Stimulated activated naive B cell treated with anti-CD40 and anti-IgM and Interleukin-4, amounts not matched to agents 10 μg/mL and 1 μg/mL and 100 μg/mL, for 72 hours (primary cell): ENCODE measurements at places on chromosomes 12 and 14.
A peak's percentile ranks its signal among the peaks of the same experiment; 100 is the strongest.

DNA sequence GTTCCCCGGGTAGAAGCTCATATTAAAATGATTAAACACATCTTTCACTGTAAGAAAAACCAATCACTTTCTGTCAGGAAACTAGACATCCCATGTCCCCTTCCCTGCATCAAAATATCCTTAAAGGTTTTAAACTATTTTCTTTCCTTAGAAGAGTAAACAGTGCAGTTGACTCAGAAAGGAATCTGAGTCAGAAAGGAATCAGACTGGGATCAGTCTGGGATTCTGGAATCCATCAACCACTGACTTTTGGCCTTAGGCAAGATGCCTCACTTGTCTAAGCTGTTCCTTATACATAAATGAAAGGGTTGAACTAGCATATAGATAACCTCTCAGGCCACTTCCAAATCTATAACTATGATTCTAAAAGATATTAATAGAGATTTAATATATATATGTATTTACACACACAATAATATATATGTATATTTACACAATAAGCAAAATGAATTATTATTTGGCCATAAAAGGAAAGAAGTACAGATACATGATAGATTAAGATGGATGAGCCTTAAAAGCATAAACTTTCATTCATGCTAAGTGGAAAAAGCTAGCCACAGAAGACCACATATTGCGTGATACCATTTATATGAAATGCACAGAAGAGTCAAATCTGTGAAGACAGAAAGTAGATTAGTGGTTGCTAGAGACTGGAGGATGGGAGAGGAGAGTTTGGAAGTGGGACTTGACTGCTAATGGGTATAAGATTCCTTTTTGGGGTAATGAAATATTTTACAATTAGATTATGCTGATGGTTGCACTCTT lies 114.4 kb downstream of the SLC38A1 start:
- DNase-seq, result no peak

DNA sequence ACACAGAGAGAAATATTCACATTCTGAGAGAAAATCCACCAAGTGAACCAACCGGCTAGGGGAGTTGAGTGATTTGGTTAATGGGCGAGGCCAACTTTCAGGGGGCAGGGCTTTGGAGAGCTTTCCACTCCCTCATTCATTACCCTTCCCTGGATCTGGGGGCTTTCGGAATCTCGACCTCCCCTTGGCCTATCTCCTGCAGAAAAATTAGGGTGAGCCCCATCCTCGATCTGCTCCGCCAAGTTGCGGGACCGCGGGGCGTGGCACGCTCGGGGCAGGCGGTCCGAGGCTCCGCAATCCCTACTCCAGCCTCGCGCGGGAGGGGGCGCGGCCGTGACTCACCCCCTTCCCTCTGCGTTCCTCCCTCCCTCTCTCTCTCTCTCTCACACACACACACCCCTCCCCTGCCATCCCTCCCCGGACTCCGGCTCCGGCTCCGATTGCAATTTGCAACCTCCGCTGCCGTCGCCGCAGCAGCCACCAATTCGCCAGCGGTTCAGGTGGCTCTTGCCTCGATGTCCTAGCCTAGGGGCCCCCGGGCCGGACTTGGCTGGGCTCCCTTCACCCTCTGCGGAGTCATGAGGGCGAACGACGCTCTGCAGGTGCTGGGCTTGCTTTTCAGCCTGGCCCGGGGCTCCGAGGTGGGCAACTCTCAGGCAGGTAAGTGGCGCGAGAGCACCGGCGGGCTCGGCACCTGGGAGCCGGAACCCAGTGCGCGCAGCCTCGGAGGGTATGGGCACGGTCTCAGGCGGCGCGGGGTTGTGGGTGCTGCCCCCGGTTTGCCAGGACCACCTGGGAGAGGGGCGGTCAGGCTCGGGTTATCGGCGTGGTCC lies at the start of gene ERBB3:
ERBB3 (plus strand) TSS at position 443 of the 833 bp plus-strand sequence; CDS start at position 579, 136 bp downstream.
- DNase-seq, result peak; percentile 27

DNA sequence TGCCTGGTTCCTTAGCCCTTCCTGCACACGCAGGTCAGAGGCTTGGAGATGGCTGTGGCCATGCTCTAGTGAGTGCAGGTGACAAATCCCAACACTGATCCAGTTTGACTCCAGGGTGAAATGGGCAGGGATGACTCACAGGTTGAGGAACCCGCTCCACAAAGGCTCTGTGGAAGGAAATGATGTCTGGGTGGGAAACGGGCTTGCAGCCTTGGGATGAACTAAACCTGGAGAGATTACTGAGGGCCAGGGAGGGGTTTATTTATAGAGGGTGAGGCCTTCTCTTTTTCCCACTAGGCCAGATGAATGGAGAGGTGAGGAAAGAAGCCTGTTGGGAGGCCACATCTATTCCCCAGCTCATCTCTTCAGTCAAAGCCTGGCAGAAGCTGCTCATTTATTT lies 29.3 kb upstream of the EMP1 start:
- DNase-seq, result no peak

- no peak for DNase-seq
Observed at GRCh38 chr14:93029417-93029816, 86.3 kb downstream of the ITPK1 start.

- no peak for DNase-seq
Observed at GRCh38 chr14:53628732-53629430, 327.7 kb downstream of the BMP4 start.

- DNase-seq, result no peak
Observed at GRCh38 chr14:49420201-49420600, 166.0 kb downstream of the RPS29 start.

DNA sequence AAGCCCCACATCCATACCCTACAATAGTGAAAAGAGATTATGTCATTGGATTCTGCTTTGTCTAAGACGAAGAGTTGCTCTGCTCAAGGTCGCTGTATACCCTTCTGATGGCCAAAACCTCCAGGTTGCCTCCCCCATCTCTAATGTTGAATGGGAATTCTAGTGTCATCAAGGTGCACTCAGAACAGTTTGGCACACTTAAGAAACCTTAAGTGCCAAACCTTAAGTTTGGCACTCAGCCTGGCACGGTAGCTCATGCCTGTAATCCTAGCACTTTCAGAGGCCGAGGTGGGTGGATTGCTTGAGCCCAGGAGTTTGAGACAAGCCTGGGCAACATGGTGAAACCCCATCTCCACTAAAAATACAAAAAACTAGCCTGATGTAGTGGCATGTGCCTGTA lies 1245.6 kb upstream of the SEL1L start:
- no peak for DNase-seq

DNA sequence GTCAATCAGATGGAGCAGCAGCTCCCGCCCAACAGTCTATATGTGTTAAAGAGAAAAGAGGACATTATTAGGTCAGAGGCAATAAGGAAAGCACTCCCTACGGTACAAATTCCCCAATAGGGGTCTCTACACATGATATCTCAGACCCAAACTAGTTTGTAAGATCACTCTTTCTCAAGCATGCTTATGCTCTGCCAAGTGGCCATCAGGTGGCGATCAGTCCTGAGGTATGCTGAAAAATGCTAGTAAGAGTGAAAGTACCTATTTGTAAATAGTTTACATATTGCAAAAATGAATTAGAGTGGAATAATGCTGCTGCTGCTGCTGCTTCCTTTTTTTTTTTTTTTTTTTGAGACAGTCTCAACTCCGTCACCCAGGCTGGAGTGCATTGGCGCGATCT lies 61.0 kb downstream of the CPM start:
- peak; percentile 6 for DNase-seq

DNA sequence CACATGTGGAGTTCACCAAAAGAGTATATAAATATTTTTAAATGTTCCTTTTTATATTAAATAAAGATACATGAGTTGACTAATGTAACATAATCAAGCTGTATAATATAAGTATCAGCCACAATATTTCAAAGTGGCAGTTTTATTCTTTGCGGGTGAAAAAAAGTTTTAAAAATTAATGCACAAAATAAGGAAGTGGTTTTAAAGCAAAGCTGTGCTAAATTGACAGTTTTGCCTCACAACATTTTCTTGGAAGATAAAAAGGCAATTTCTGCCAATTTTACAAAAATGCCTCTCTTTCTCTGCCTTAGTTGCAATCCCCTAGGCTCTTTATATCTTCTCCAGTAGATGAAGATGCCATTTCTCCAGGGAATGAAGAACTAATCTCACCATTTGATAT lies 719.1 kb downstream of the C12orf50 start:
- no peak for DNase-seq

- DNase-seq, result no peak
Observed at GRCh38 chr14:74278080-74278479, 24.7 kb downstream of the ABCD4 start.

- no peak for DNase-seq
Observed at GRCh38 chr14:77313371-77313770, 7.3 kb downstream of the POMT2 start.

GRCh38 chr12:112473056-112473455 lies 54.3 kb downstream of the PTPN11 start:
- no peak for DNase-seq

DNA sequence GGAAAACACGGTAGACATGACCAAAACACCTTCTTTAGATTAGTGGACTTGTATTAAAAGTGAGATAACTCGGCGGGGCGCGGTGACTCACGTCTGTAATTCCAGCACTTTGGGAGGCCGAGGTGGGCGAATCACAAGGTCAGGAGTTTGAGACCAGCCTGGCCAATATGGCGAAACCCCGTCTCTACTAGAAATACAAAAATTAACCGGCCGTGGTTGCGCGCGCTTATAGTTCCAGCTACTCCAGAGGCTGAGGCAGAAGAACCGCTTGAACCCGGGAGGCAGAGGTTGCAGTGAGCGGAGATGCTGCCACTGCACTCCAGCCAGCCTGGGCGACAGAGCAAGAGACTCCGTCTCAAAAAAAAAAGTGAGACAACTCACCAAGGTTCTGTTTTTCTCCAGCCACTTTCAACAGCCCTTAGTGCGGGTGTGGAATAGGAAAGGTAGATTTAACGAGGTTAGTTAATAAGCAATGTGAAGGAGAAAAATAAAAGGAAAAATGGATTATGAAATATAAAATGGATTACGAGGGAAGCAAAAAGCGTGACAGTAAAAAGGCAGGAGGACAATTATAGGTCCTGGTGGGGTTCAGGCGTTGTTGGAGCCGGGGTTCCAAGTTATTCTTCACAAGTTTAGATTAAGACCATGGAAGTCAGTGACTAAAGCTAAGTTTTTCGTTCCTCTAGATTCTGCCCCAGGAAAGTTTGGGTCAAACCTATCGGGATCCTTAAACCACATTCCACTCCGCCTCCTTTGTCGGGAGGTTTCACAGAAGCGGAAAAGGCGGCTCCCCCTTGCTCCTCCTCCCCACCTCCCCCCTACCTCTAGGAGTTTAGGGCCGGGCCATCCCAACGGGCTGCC lies 534 bp downstream of the PPP2R3C start:
- DNase-seq, result peak; percentile 3

- no peak for DNase-seq
Observed at GRCh38 chr12:112386726-112387125, 4.5 kb upstream of the HECTD4 start.

DNA sequence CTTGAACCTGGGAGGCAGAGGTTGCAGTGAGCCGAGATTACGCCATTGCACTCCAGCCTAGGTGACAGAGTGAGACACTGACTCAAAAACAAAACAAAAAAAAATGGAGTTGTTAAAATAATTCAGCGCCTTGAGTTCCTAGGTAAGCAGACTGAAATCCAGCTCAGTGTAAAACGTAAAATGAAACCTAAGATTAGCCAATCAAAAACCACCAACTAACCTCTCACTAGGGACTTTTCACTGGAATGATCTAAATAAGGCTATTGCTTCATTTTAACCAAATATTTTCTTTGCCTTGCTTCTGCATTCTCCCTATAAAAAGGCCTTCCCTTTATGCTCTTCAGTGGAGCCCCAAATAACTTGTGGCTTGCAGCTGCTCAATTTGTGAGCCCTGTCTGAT lies 91.6 kb upstream of the HIF1A start:
- DNase-seq, result no peak

- no peak for DNase-seq
Observed at GRCh38 chr12:12482959-12483358, 79.7 kb downstream of the DUSP16 start.

GRCh38 chr12:81386101-81386500 lies 308.2 kb downstream of the ACSS3 start:
- no peak for DNase-seq

- DNase-seq, result no peak
Observed at GRCh38 chr14:100981809-100982208, 78.3 kb upstream of the RTL1 start.

DNA sequence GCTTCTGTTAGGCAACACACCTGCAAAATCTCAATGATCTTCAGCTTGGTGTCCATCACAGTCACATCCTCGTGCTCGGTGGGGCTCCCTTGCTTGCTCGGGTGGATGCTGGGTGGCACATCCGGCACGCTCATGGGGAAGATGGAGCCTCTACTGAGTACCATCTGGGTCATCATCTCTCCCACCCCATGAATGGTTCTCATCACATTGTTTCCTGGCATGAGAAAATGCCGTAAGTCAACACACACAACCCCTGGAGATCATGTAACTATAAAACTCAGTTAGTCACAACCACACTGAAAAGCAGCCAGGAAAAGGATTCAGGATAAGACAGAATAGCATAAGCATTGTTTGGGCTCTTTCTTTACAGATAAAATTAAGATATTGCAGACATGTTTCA lies 201.1 kb downstream of the ITPR2 start:
- DNase-seq, result no peak

DNA sequence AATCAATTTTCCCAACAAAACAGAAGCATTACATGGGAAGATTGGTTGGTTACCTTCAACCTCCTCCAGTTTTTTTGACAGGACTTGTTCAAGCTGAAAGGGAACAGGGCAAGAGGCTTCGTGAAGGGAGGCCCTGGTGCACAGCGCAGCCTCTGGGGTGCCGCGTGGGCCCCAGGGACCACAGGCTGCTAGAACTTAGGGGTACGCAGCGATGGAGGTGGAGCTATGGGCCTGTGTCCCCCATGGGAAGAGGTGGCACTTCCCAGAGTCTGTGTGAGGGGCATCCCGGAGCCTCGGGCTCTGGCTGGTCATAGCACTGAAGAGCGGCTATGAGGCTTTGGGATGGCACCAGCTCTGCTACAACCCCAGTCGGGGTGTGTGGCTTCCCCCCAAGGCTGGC lies 22.1 kb upstream of the BTBD6 start:
- no peak for DNase-seq

GRCh38 chr12:81888961-81889360 lies 129.8 kb upstream of the PPFIA2 start:
- DNase-seq, result no peak

DNA sequence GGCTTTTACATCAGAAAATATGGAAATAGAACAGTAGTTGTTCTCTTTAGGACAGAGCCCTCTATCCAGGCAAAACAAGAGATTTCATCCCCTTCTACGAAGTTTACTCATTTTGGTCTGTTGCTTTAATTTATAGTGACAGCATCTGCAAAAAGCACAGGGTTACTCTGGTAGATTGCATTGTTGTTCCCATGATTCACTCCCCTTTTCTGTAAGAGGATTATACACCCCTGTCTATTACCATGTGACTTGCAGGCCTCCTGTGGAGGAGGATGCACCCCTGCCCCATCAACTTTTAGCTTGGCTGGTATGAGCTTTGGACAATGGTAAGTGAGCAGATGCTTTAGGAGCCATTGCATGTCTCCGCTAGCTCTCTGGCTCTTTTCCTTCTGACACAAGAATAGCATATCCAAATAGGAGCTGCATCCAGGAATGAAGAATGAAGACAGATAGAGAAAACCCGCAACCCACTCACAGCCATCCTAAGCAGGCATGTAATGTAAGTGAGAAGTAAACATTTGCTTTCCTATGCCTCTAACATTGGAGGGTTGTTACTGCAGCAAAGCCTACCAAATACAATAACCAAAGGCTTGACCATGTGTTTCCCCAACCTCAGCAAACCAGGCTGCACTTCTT lies 304.2 kb downstream of the AKAP6 start:
- no peak for DNase-seq

GRCh38 chr12:53513712-53514410 lies 6.6 kb upstream of the NPFF start:
- no peak for DNase-seq
